Hypothalamus (tissue), 51 donors: ENCODE measurements at places on chromosomes 3 and 15.

GRCh38 chr3:127665586-127665985 is 7.2 kb upstream of the ABTB1 start:
- DNase-seq, result no peak

DNA sequence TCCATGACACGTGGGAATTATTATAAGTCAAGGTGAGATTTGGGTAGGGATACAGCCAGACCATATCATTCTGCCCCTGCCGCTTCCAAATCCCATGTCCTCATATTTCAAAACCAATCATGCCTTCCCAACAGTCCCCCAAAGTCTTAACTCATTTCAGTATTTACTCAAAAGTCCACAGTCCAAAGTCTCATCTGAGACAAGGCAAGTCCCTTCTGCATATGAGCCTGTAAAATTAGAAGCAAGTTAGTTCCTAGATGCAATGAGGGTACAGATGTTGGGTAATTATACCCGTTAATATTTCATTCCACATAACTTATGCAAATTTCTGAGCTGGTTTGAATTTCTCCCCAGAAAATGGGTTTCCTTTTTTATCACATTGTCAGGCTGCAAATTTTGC is 47.7 kb downstream of the RNF111 start:
- no peak for DNase-seq

DNA sequence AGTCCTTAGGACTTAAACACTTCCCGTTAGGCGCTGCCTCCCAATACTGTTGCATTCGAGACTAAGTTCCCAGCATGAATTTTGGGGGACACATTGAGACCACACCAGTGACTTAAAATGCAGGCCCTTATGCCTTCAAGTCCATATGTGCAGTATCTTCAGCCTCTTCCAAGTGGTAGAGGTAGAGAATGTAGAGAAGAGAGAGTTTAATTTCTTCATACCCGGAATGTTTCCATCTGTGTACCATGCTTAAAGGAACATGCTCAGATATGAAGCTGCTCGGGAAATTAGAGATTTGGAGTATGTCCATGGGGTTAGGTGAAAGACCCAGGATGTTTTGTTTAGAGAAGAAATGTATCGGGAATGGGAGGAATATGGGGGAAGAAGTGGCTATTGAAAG is 12.6 kb downstream of the DUT start:
- no peak for DNase-seq

GRCh38 chr3:112651516-112651915 is 10.6 kb upstream of the CCDC80 start:
- DNase-seq, result no peak

GRCh38 chr3:114899186-114899931 is 247.7 kb downstream of the ZBTB20 start:
- DNase-seq, result no peak
